ENCODE measurements at places on chromosomes 2 and 18. TPM values are rescaled to one million over a fixed set of nuclear protein-coding genes. Genes with fewer than 3 reads are reported as not detected.

Gene RFX8
- 1.2 TPM for total RNA-seq

Gene LDLRAD4
- total RNA-seq: 34.5 TPM

Gene B4GALT6
- total RNA-seq: 3.0 TPM

Gene ABCA12
- not detected for total RNA-seq

Gene IL36RN
- not detected for total RNA-seq

Gene MC5R
- not detected for total RNA-seq

Gene LYG2
- total RNA-seq: not detected

Gene SERPINB13
- total RNA-seq: not detected

Gene RAX
- not detected for total RNA-seq

Gene MAL
- total RNA-seq: 264 TPM

All from activated T-helper 1 cell treated with anti-CD3 and anti-CD28 coated beads, Interleukin-12 subunit alpha, Interleukin-12 subunit beta, Interleukin-2, Interleukin-4 antibody, amounts not matched to agents 30 ng/mL and 10 ng/mL and 1 ng/mL, durations not matched to agents 14 hours and 24 hours and 36 hours (primary cell).